NCI-H1694 treated with DMSO at 0.1 percent for 48 hours (cell line): ENCODE measurements at places on chromosomes 2 and 18.

- no peak for DNase-seq
Observed at GRCh38 chr2:41992056-41992642, 55.7 kb upstream of the PKDCC start.

DNA sequence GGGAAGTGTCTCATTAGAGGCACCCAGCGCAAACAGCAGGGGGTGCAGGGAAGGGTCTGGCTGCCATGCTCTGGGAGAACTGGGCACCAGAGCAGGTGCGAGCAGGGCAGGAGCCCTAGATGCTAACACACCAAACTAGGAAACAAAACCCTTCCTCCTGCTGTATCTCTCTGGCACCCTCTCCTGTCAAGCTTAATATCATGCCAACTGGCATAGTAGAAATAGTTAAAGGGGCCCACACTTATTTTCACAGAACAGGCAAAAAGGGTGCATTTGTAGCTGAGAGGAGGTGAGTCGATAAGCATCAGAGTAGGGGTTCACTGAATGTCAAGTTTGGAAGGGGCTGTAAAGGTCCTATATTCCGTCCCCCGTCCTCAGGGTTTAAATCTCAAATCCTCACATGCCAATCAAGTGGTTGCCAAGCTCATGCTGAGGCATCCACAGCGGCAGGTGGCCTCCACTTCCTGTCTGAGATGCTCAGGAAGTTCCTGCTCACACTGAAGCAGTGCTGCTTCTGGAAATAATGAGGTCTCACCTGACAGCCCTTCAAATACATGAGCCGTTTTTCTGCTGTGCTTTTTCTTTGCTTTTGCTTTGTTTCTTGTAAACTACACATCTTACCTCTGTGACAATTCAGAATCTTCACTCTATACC, 14.9 kb upstream of the ACKR3 start:
- DNase-seq: no peak

GRCh38 chr2:26679867-26680266, 12.7 kb upstream of the KCNK3 start:
- DNase-seq: no peak

- DNase-seq: peak; percentile 91
Observed at GRCh38 chr2:2333076-2333475, 2.0 kb upstream of the MYT1L start.

GRCh38 chr2:72157871-72158771, 10.5 kb upstream of the CYP26B1 start:
- DNase-seq: no peak

GRCh38 chr2:168424112-168424951, 31.7 kb upstream of the CERS6 start:
- DNase-seq: no peak

GRCh38 chr18:31510319-31510718, 12.3 kb downstream of the DSG2 start:
- DNase-seq: no peak

DNA sequence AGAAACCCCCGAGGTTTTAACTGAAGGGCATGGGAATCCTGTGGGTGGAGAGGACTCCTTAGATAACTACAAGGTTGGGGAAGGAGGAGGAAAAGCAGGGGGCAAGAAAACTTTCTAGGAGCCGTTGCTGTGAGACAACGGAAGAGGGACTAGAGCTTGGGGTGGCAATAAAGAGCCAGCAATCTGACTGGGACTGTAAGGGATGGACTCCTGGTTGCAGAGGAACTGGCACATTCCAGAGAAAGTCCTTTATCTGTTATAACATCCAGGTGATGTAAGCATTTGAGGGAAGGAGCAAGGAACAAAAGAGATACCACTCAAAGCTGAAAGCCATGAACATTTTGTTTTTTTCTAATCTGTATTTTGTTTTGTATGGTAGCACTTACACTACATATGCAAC, 16.4 kb downstream of the CDCA7 start:
- no peak for DNase-seq

DNA sequence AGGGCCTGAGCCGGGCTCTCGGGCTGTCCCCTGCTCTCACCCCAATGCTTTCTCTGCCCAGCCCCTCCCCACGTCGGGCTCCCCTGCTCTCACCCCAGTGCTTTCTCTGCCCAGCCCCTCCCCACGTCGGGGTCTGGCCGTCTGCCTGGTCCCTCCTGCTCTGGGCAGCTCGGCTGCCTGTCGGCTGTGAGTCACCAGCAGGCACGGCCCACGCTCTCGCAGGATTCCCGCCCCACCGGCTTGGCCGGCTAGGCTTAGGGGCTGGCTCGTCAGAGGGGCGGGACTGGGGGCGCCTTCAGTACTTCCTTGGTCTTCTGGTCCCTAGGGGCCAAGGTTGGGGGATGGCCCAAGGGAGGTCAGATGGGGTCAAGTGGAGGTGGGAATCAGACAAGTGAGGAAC, 3.3 kb downstream of the BOK start:
- no peak for DNase-seq

- no peak for DNase-seq
Observed at GRCh38 chr18:47557160-47557559, 305.7 kb upstream of the SKOR2 start.

DNA sequence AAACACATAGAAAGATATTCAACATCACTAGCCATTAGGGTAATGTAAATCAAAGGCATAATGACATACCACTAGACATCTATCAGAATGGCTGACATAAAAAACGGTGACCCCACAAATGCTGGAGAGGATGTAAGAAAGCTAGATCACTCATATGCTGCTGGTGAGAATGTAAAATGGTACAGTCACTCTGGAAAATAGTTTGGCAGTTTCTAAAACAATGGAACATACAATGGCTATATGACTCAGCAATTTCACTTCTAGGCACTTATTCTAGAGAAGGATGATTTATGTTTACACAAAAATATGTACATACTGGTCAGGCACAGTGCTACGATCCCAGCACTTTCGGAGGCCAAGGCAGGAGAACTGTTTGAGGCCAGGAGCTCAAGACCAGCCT, 87.3 kb downstream of the COLEC12 start:
- DNase-seq: no peak

- DNase-seq: no peak
Observed at GRCh38 chr2:72077702-72078169, 69.9 kb downstream of the CYP26B1 start.

- DNase-seq: no peak
Observed at GRCh38 chr18:23279931-23280330, 144.6 kb downstream of the CABLES1 start.

GRCh38 chr2:113192459-113193100, 18.8 kb downstream of the PSD4 start:
- no peak for DNase-seq

- DNase-seq: no peak
Observed at GRCh38 chr18:24659827-24660720, 199.6 kb downstream of the HRH4 start.

DNA sequence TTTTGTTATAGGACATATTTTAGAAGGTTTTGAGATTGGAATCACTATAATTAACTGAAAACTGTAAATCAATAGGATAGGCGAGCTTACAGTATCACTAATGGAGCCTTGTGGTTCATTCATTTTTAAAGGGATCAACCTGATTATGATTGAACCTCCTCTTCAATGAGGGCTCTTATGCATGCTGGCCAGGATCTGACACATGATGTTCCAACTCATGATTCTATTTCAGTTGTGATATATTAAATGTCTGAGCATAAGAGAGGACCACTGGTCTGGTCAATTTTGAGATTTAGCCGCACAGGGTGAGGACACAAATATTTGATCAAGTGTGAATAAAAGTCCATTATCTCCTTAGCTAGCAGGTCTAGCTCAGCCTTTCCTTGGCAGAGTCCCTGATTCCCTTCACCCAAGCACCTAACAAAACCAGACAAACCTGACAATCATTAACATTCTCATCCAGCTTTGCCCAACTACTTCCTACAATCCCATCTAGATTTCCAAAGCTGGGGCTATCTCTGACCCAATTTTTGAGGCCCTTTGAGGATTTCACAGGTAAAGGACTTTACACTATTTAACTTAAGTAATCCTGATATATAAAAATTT, 6.9 kb upstream of the MAP4K4 start:
- DNase-seq: no peak
